ENCODE measurements at places on chromosomes 1 and 21.

- peak; percentile 93 for DNase-seq
These were observed 24.8 kb upstream of the ZMYM4 start for GRCh38 chr1:35243691-35244090.

DNA sequence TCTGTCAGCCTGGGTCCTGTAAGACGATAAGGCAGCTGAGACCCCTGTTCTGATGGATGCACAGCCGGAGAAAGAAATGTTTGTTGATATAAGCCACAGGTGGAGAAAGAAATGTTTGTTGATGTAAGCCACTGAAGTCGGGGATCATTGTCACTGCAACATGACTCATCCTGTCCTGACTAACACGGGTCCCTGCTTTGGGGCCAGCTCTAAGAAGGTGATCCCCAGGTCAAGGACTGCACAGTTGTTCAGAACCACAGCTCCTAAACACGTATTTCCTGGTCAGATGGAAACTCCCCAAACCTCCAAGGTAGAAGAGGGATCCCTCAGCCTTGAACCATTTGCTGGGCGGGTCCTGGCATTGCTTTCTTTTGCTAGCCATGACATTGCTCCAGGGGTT, 86.4 kb upstream of the IGSF21 start:
- no peak for DNase-seq

- DNase-seq = no peak
These were observed 144.7 kb downstream of the PCBP3 start for GRCh38 chr21:45788198-45788597.

DNA sequence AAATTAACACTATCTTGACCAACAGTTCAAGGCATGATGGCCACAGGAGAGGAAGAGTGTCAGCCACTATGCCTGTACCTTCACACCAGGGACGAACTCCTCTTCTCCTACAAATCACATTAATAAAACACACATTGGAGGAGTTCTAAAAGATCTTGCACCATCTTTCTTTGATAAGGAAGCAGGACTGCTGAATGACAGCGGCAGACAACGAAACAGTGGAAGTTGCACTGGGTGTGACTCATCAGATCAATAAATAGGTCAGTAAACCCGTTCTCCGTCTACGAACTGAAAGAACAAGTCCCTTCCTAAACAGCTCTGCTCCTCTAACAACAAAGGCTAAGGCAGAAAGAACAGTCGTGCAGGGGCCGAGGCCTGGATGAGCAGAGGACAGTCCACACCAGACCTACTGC, 23.1 kb downstream of the UBE2G2 start:
- DNase-seq = no peak

- DNase-seq = peak; percentile 8
These were observed 169.5 kb upstream of the GALNT2 start for GRCh38 chr1:229897501-229897900.

- no peak for DNase-seq
These were observed 7.1 kb downstream of the LGR6 start for GRCh38 chr1:202200669-202201068.

GRCh38 chr1:53765657-53766056, 26.7 kb upstream of the GLIS1 start:
- peak; percentile 18 for DNase-seq

DNA sequence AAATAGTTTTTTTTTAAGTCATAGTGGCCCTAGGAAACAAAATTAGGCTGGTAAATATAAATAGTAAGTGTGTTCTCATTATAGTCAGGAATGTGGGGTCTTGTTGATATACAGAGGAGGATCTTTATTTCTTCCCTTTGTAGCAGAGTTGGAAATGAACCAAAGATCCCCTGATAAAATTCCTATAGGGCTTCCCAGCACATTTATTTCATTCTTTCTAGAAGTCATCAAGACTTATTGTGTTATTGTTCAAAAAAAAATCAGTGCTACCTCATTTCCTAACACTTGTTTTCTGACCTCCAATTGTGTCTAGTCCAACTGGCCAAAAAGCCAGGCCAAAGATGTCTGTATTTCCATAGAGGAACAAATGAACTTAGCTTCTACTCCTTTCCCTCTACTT, 7.6 kb upstream of the PLEKHO1 start:
- no peak for DNase-seq

- DNase-seq = no peak
These were observed 211.5 kb downstream of the TTLL7 start for GRCh38 chr1:83787246-83787998.

- no peak for DNase-seq
These were observed 90.8 kb downstream of the VAV3 start for GRCh38 chr1:107874221-107874620.

DNA sequence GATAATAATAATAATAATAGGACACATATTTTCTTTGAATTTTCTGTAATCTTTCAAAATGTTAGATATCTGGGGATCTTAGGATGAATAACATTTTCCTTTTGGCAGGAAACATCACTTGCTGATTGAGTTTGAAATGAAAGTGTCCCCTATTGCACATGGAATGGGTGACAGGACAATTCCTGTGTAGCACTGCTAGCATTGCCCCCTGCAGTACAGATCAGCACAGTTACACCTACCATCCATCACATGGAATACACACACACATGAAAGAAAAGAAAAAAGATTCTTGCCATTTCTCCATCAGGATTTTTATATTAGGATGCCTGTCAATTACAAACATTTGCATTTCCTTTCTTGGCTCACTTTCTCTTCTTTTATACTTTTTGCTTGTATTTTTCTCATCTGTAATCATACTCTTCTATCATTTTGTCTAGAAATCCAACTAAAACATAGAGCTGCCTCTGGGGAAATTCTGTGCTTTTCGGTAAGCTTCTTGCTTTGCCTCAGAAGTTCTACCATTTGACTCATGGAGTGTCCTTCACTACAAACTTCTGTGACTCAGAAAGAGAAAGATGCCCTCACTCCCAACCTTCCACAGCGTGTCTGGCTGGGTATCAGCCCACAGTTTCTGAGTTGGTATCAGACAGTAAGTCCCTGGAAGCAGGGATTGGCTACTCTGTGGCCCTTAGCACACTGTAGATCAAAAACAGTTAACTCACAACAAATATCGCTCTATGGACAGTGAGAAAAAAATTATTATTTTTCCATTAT, 641.2 kb downstream of the PTPRC start:
- no peak for DNase-seq

GRCh38 chr1:9293533-9294404, 1.1 kb downstream of the SPSB1 start:
- DNase-seq = no peak

DNA sequence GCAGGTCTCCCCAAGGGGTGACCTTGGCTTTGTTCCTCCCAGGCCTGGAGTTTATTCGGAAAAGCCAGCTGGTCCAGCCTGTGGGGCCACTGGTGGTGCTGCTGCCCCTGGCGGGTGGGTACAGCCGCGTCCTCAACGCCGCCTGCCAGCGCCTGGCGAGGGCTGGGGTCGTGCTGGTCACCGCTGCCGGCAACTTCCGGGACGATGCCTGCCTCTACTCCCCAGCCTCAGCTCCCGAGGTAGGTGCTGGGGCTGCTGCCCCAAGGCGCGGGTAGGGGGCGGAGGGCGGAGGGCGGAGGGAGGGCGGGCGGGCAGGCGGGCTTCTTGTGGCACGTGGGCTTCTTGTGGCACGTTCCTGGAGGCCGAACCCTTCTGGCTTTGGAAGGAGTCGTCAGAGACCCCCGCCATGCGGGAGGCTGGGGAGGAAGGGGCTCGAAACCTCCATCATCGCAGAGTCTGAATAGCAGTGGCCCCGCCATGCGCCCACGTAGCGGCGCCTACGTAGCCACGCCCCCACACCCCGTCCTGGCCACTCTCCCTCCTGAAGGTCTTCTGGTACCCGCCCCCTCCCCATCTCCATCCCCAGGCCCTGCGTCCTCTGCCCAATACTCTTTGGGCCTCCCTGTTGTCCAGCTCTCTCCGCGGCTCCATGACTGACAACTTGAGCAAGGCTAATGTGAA, 16.7 kb downstream of the PCSK9 start:
- DNase-seq = no peak

GRCh38 chr1:25090707-25091422, 141.4 kb downstream of the SYF2 start:
- no peak for DNase-seq

GRCh38 chr21:34609244-34609932, 5.5 kb downstream of the RCAN1 start:
- DNase-seq = no peak

DNA sequence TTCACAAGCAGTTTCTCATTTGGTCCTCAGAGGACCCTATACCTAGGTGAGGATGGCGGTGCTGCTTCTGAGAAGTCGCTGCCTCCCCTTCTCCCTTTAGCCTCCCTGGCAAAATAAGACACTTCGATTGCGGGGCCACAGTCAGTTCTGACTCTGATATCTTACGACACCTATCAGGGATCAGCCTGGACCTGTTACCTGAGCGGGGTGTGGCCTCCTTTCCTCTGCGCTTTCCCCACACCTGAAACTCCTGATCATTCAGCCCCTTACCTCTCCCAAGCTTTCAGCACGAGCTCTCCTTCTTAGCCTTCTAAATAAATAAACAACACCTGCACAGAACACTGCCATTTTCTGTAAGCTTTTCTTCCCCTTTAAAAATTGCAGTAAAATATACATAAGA, 24.6 kb upstream of the GPR137B start:
- no peak for DNase-seq

- peak; percentile 26 for DNase-seq
These were observed 7.1 kb downstream of the FNDC7 start for GRCh38 chr1:108719656-108720435.

DNA sequence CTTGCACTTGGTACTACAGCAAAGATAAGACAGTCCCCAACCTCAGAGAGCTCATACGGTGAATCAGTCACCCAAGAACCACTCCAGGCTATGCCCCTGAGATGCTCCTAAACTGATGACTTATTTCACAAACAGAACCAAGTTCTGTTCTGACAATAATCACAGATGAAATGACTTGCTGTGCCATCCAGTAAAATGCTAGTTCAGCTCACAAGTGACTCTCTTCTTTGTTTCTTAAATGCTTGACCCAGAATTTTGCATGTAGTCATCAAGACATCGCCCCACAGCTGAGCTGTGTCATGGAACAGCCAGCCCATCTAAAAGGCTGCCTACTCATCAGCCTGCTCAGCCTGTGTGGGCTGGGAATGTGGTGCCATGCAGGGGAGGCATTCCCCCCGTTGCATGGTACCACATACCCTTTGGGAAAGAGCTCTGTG, 6.1 kb upstream of the SLC19A2 start:
- DNase-seq = no peak

- DNase-seq = no peak
These were observed 67.0 kb downstream of the AGPAT3 start for GRCh38 chr21:43932005-43932404.

GRCh38 chr1:174480324-174480723, 32.6 kb downstream of the GPR52 start:
- no peak for DNase-seq

GRCh38 chr1:64199154-64199553, 4.3 kb upstream of the UBE2U start:
- DNase-seq = peak; percentile 51

GRCh38 chr21:24115141-24115540, 1492.1 kb downstream of the MRPL39 start:
- DNase-seq = no peak

DNA sequence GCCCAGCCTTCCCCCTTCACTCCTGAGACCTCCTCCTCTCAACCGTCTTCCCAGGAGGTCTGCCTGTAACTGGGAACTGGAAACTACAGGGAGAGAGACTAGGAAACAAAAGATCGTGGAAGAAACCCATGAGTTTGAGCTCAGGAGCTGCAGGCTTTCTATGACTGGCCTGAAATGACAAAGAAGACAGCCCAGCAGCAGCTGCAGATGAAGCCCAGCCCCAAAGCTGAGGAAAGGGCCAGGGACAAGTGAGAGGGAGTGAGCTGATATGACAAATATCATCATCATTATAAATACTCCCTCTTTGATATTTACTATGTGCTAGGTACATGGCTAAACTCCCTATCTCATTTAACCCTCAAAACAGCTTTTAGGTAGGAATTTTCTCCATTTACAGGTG, 142.6 kb upstream of the CTTNBP2NL start:
- no peak for DNase-seq

GRCh38 chr1:248818505-248819374, 7.0 kb downstream of the SH3BP5L start:
- DNase-seq = no peak

GRCh38 chr21:29645666-29646553, 293.9 kb downstream of the GRIK1 start:
- no peak for DNase-seq

DNA sequence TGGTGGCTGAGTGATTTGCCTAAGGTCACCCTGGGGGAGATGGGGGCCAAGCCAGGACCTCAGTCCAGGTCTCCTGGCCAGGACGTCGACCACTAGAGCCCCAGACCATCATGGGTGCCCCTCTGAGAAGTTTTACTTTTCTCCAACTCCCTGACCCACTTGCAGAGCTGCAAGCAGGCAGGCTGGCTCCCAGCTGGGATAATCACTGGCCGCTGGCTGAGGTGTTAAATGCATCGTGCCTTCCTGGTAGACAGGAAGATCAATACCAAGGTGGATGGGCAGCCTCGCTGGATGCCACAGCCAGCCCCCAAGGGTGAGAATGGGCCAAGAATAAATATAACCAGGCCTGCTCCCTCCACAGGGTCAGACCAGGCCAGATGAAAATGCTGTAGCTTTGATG, 106.2 kb downstream of the EPHB2 start:
- DNase-seq = no peak

DNA sequence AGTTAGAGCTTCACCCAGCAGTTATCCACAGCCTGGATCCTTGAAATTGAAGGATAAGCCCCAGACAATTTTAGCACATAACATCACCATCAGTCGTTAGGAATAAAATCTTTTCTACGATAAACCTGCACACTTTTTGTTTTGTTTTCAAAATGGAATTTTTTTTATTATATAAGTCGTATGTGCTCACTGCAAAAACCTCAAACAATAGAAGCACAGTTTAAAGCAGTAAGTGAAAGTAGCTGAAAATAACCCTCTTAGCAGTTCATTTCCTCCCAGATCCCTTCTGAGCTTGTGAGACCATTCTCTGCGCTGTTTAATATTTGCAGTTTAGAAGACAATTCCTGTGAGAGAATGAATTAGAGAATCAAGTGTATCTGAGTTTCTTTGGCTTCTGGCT, 38.3 kb downstream of the ELK4 start:
- DNase-seq = no peak

GRCh38 chr1:174156437-174156836, 2.9 kb upstream of the RABGAP1L start:
- no peak for DNase-seq

GRCh38 chr1:216047811-216048572, 375.3 kb downstream of the USH2A start:
- no peak for DNase-seq

- no peak for DNase-seq
These were observed 54.6 kb upstream of the SAMSN1 start for GRCh38 chr21:14600569-14601297.

- no peak for DNase-seq
These were observed 15.5 kb upstream of the ZNF436 start for GRCh38 chr1:23385119-23385621.

DNA sequence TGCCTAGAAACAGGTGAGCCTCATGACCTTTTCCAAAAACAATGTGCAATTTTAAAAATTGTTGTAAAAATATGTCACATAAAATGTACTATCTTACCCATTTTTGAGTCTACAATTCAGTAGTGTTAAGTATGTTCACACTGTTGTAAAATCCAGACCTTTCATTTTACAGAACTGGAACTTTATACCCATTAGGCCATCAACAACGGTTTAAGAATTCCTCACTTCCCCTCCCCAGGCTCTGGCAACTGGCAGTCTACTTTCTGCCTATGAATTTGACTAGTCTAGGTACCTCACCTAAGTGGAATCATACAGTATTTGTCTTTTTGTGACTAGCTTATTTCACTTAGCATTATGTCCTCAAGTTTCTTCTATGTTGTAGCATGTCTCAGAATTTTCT, 8.6 kb downstream of the CTSE start:
- DNase-seq = peak; percentile 48

GRCh38 chr1:230456478-230456877, 30.3 kb upstream of the PGBD5 start:
- DNase-seq = no peak

GRCh38 chr1:97385536-97386277, 535.1 kb downstream of the DPYD start:
- DNase-seq = no peak
